Astrocyte (in vitro differentiated cells and primary cell): ENCODE measurements at places on chromosomes 2 and 18. TPM values are rescaled to one million over a fixed set of nuclear protein-coding genes. Genes with fewer than 3 reads are reported as not detected.

Gene FAM237A
- total RNA-seq = not detected in 2 replicates

Gene CMPK2
- total RNA-seq = 32.5 and 38.6 TPM in 2 replicates

Gene NEMP2
- total RNA-seq = 2.7 and 3.8 TPM in 2 replicates

Gene MLPH
- 14.2 and 16.2 TPM in 2 replicates for total RNA-seq

DNA sequence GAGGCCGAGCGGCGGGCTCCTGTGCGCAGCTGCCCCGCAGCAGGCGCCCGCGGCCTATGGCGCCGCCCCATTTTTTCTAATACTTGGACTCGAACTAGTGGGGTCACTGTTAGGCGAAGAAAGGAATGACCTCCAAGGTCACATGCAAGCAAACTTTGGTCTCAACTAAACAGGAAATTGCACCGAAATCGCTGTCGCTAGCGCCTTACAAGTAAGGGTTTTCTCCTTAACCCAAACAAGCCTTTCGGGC, 339 bp downstream of the ACAA2 start:
- H3K4me1 ChIP-seq = peaks cover 14% of the 10 kb centered on the region
- peak overlapping the region; percentile 79 for H3K4me3 ChIP-seq
- H3K27ac ChIP-seq = peak overlapping the region; percentile 92
- no peaks in the 10 kb centered on the region for H3K36me3 ChIP-seq
- no peak for DNase-seq

DNA sequence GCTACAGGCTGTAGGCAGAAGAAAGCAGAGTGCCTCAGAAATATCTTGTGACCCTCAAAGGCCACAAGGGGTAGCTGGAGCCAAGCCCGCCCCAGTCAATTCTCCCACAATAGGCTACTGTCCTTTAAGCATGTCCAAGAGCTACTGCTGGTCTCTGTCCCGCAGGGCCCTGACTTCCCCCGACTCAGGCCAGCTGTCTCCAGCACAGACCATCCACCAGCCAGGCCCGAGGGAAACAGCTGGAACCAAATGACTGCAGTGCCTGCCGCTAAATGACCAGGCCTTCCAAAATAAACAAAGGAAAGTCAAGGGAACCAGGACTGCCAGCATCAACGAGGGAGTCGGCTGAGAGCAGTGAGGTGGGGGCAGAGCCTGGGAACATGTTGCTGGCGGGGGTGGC, 36.7 kb downstream of the MCFD2 start:
- H3K4me3 ChIP-seq = no peak overlapping the region
- peak; percentile 61 for DNase-seq
- H3K36me3 ChIP-seq = no peaks in the 10 kb centered on the region
- peak overlapping the region; percentile 23 for H3K27ac ChIP-seq
- no peaks in the 10 kb centered on the region for H3K27me3 ChIP-seq

GRCh38 chr18:13437796-13438506, 219.4 kb downstream of the LDLRAD4 start:
- no peaks in the 10 kb centered on the region for H3K27me3 ChIP-seq
- no peak overlapping the region for H3K4me3 ChIP-seq
- H3K4me1 ChIP-seq = peaks cover 26% of the 10 kb centered on the region
- DNase-seq = no peak
- no peaks in the 10 kb centered on the region for H3K36me3 ChIP-seq
- no peak overlapping the region for H3K27ac ChIP-seq

GRCh38 chr2:23286031-23286757, 98.8 kb upstream of the KLHL29 start:
- no peaks in the 10 kb centered on the region for H3K27me3 ChIP-seq
- H3K36me3 ChIP-seq = no peaks in the 10 kb centered on the region
- H3K4me3 ChIP-seq = no peak overlapping the region
- peaks cover 6% of the 10 kb centered on the region for H3K4me1 ChIP-seq

GRCh38 chr2:64090264-64090663, 54.0 kb downstream of the PELI1 start:
- no peaks in the 10 kb centered on the region for H3K4me1 ChIP-seq
- H3K27ac ChIP-seq = no peak overlapping the region
- no peak overlapping the region for H3K4me3 ChIP-seq

DNA sequence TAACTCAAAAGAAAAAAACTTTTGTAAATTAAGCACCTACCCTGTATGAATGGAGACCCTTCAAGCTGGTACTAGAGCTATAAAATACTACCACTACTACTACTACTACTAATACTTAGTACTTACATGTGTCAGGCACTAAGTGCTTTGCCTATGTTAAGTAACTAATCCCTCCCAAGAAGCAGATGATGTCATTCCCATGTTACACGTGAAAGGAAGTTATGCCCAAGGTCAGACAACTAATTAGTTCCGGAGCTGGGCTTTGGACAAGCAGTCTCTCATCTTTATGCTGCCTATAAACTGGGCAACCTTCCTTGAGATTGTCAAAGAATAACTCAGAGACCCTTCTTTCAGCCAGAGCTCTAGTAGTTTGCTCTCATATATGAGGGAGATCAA, 13.9 kb upstream of the ATP6V1B1 start:
- H3K27ac ChIP-seq = no peak overlapping the region
- no peak overlapping the region for H3K4me3 ChIP-seq
- peak; percentile 19 for DNase-seq
- no peaks in the 10 kb centered on the region for H3K36me3 ChIP-seq

GRCh38 chr2:234427081-234428061, 69.5 kb downstream of the ARL4C start:
- peak overlapping the region; percentile 72 for H3K27ac ChIP-seq
- no peak overlapping the region for H3K4me3 ChIP-seq
- H3K27me3 ChIP-seq = no peaks in the 10 kb centered on the region
- H3K4me1 ChIP-seq = peaks cover 19% of the 10 kb centered on the region
- DNase-seq = peak; percentile 97

GRCh38 chr2:191615596-191615995, 62.3 kb upstream of the NABP1 start:
- no peak overlapping the region for H3K4me3 ChIP-seq
- no peaks in the 10 kb centered on the region for H3K36me3 ChIP-seq
- DNase-seq = no peak
- H3K27ac ChIP-seq = no peak overlapping the region
